ENCODE measurements at places on chromosomes 16 and 17.

GRCh38 chr16:57892041-57892440 is 78.9 kb downstream of the CNGB1 start:
- no peak overlapping the region for H3K27ac ChIP-seq
- peaks cover 19% of the 10 kb centered on the region for H3K27me3 ChIP-seq
- no peak overlapping the region for H3K4me3 ChIP-seq
- DNase-seq: no peak

- H3K27ac ChIP-seq: no peak overlapping the region
- no peak for DNase-seq
- no peaks in the 10 kb centered on the region for H3K27me3 ChIP-seq
- H3K4me1 ChIP-seq: no peaks in the 10 kb centered on the region
These were observed 263.5 kb upstream of the AXIN2 start for GRCh38 chr17:65824901-65825300.

- H3K36me3 ChIP-seq: peaks cover 8% of the 10 kb centered on the region
- H3K27me3 ChIP-seq: peaks cover 4% of the 10 kb centered on the region
- peaks cover 40% of the 10 kb centered on the region for H3K4me1 ChIP-seq
- no peak overlapping the region for H3K4me3 ChIP-seq
- no peak overlapping the region for H3K27ac ChIP-seq
These were observed 29.9 kb downstream of the AXIN1 start for GRCh38 chr16:322476-323143.

DNA sequence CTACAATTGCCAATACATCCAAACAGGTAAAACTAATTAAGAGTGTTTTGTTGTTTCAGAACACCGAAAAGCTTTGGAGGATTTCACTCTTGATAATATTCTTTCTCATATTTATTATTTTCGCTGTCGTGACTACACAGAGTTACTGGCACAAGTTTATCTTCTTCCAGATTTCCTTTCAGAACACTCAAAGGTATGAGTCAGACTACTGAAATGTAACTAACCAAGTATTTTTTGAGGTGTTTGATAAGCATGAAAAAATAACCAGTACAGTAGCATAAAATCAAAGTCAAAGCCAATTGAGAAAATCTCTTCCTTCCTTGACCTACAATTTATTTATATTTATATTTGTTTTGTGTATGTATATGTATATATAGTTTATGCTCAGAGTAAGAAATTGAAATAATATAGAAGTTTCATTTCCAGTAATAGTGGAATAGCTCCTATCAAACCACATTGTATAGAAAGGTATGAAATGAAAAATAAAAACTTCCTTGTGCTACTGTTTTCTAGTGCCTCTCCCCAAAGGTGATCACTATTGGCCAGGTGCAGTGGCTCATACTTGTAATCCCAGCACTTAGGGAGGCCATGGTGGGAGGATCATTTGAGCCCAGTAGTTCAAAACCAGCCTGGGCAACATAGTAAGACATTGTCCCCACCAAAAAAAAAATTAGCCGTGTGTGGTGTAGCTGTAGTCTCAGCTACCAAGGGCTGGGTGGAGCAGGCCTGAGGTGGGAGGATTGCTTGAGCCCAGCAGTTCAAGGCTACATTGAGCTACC is 10.9 kb downstream of the RAD51C start:
- H3K27ac ChIP-seq: peak overlapping the region; percentile 89
- peaks cover 48% of the 10 kb centered on the region for H3K4me1 ChIP-seq
- H3K4me3 ChIP-seq: no peak overlapping the region
- DNase-seq: no peak

DNA sequence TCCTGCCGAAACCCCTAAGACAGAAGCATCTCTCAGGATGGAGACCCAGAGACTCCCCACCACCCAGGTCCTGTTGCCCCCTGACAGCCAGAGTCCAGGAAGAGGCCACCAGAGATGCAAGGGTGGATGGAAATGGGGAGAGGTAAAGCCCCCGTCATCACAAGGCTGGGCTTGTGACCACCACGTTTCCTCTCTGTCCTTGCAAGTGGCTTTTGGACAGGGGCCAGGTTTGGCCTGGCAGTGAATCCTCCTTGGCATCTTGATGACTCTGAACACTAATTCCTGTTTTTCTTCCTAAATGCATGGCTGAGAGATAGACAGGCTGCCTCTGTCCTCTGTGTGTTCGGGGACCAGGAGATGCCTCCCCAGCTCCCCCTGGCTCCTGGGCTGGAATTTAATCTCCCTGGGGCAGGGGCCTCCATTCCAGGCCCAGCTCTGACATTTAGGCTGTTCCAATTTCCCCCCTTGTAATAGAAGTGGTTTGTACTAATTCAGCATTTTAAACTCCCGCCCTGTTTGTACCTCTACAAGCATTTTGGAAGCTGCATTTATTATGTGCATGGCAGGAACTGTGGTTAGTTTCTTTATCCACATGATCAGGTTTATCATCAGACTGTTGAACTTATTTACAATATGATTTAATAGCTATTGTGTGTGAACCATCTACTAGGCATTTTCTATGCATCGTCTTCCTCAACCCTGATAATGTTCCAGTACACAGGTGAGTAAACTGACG is 116.1 kb upstream of the IRX6 start:
- no peak overlapping the region for H3K27ac ChIP-seq
- no peaks in the 10 kb centered on the region for H3K4me1 ChIP-seq
- H3K36me3 ChIP-seq: no peaks in the 10 kb centered on the region
- peaks cover 2% of the 10 kb centered on the region for H3K27me3 ChIP-seq

DNA sequence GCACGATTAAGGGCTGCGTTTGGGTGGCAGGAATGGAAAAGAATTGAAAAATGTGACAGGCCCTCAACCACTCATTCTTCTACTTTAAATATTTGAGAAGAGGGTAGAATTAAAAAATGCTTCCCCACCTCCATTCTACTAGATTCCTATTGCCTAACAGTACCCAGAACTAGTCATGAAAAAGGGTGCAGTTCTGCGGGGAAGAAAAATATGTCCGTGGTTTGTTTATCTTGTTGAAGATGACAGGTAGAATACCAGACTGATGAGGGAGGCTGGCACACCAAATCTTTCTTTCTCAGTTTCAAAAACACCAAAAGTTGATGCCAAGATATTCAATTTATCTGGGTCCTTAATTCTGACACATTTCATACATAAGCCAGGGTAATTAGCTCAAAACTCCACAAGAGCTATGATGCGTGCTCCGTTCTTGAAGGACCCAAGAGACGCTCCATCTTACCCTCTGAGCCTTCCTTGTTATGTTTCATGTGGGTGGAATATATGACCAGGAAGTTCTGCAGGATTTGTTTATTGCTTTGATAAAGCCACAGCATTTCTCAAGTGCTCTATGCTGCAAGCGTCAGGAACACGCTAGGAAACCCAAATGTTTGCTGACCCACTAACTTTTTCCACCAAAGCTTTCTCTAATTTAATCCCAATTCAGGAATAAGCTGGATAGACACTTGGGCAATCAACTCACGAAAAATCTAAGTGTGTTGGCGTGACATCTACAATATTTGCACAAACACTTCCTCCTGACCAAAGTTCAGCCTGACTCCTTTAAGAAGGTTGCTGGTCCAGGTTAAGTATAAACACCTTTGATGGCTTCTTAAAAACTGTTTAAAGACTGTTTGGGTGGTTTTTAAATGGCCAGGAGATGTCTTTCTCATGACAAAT is 20.6 kb upstream of the GAN start:
- H3K27me3 ChIP-seq: peaks cover 11% of the 10 kb centered on the region
- no peaks in the 10 kb centered on the region for H3K4me1 ChIP-seq
- H3K4me3 ChIP-seq: no peak overlapping the region
- no peaks in the 10 kb centered on the region for H3K36me3 ChIP-seq

- H3K27ac ChIP-seq: no peak overlapping the region
- H3K36me3 ChIP-seq: peaks cover 2% of the 10 kb centered on the region
- H3K4me1 ChIP-seq: peaks cover 24% of the 10 kb centered on the region
- no peak overlapping the region for H3K4me3 ChIP-seq
These were observed 4.9 kb downstream of the TBX2 start for GRCh38 chr17:61404663-61404912.

GRCh38 chr16:74892574-74893461 is 92.1 kb downstream of the WDR59 start:
- H3K4me1 ChIP-seq: no peaks in the 10 kb centered on the region
- H3K27ac ChIP-seq: no peak overlapping the region
- H3K36me3 ChIP-seq: peaks cover 36% of the 10 kb centered on the region

DNA sequence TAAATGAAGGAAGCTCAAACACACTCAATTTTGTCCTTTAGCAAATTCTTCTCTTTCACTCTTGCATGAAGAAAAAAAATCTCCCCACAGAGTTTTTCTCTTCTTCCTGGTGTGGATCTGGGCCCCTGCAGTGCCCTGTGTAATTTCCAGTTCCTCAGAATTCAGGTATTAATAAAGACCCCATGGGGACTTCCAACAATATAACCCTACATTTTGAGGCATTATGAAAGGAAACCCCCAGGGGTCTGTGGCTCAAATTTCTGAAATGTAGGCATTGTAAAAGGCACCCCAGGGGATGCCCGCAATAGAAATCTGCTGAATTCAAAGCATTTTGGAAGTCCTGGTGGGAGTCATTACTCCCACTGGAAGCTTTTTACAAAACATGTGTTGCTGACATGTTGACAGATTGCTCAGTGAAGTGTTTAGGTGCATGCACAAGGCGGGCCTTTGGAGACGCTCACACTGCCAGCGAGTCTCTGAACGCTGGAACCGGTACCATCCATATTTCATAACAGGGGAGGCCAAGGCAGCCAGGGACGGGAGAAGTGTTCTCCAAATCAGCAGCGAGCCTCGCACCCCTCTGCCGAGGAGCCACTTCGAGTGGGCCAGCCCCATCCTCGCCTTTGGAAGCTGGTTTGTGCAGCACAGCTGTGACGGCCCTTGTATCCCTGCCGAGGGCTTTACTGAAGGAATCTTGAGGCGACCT is 154.0 kb downstream of the ZNF423 start:
- no peak overlapping the region for H3K27ac ChIP-seq
- H3K4me1 ChIP-seq: no peaks in the 10 kb centered on the region
- no peaks in the 10 kb centered on the region for H3K36me3 ChIP-seq
- H3K4me3 ChIP-seq: no peak overlapping the region
- DNase-seq: no peak

- DNase-seq: no peak
- no peak overlapping the region for H3K4me3 ChIP-seq
- no peaks in the 10 kb centered on the region for H3K4me1 ChIP-seq
- peaks cover 24% of the 10 kb centered on the region for H3K36me3 ChIP-seq
These were observed 19.7 kb downstream of the DHRS7B start for GRCh38 chr17:21146362-21147015.

GRCh38 chr16:23955088-23955487 is 119.3 kb downstream of the PRKCB start:
- no peaks in the 10 kb centered on the region for H3K27me3 ChIP-seq
- H3K4me1 ChIP-seq: peaks cover 70% of the 10 kb centered on the region
- H3K36me3 ChIP-seq: peaks cover 17% of the 10 kb centered on the region
- DNase-seq: no peak
- no peak overlapping the region for H3K27ac ChIP-seq

DNA sequence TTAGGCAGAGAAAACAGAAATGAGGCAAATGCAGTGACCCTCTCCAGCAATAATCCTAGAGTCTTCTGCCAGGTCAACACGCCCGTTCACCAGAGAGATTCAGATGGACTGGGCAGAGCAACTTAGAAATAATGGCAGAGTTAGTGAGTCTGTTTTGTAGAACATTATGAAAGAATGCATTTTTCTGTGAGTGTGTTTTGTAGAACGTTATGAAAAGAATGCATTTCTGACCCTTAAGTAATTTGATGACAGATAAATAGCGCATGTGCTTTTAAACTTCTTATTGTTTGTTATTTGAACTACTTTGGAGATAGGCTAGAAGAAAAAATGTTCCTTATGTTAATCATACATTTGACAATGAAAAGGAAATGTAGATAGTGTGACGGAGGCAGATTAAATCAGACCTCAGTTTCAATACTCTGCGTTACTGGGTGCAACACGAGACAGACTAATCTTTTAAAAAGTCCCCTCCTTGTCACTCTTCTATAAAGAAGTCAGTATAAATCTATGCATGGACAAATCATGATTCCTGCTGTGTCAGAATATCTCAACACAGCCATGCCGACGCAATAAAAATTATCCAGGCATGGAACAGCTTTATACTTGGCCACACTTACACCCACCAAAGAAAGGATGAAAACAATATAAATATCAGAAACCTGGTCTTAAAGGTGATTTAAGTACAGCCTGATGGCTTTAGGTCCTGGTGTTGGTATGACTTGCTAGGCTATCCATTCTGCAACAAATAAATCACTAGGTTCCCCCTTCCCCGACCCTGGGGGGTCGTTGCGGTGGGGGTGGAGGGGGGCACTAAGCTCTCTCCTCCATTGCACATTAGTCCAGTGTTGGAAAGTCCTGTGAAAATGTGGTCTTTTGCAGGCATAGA is 47.8 kb downstream of the MARCHF10 start:
- no peak overlapping the region for H3K27ac ChIP-seq
- no peaks in the 10 kb centered on the region for H3K36me3 ChIP-seq
- DNase-seq: no peak

DNA sequence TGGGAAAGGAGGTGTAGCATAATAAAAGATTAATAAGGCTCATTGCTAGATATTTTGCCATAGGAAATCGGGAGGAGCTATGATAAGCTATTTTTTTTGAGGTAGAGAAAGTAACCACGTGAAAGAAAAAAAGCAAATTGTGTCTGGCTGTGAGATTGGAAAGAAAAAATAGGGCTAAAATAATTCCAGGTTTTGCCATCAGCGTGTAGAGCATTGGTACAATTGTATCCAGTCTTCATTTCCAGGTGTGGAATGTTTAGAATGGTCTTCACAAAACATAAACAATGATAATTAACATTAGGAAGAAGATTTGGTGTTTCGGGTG is 1.1 kb downstream of the TANC2 start:
- no peaks in the 10 kb centered on the region for H3K36me3 ChIP-seq
- DNase-seq: no peak
- peak overlapping the region; percentile 78 for H3K4me3 ChIP-seq
- H3K27ac ChIP-seq: no peak overlapping the region
- peaks cover 57% of the 10 kb centered on the region for H3K27me3 ChIP-seq
- H3K4me1 ChIP-seq: peaks cover 30% of the 10 kb centered on the region

DNA sequence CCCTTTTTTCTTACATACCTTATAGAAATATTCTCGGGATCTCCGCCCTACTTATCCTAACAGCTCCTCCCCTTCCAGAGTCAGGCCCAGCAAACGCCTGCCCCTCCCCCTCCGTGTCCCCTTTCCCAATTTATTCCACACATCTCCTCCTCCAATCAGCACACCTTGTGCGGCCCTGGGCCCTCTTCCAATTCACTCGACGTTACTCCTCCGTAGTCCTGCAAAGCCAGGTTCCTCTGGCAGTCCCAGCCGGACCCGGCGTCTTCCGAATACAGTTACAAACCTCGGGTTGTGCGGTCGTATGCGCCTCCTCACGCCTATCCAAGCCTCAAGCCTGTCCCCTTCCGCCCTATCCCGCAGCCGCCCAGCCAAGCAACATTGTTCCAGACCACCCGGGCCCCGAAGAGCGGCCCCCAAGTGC is 677 bp downstream of the CBX1 start:
- peak overlapping the region; percentile 97 for H3K4me3 ChIP-seq
- peak overlapping the region; percentile 91 for H3K27ac ChIP-seq
- no peak for DNase-seq
- no peaks in the 10 kb centered on the region for H3K27me3 ChIP-seq
- H3K36me3 ChIP-seq: peaks cover 7% of the 10 kb centered on the region
- peaks cover 42% of the 10 kb centered on the region for H3K4me1 ChIP-seq

GRCh38 chr17:77772461-77772897 is 186.0 kb upstream of the TNRC6C start:
- H3K4me3 ChIP-seq: no peak overlapping the region
- no peak overlapping the region for H3K27ac ChIP-seq
- H3K36me3 ChIP-seq: no peaks in the 10 kb centered on the region
- peak; percentile 45 for DNase-seq
- H3K4me1 ChIP-seq: no peaks in the 10 kb centered on the region
- H3K27me3 ChIP-seq: peaks cover 30% of the 10 kb centered on the region

GRCh38 chr17:75842963-75843576 is 1.1 kb downstream of the UNC13D start:
- H3K27me3 ChIP-seq: no peaks in the 10 kb centered on the region
- H3K4me1 ChIP-seq: peaks cover 11% of the 10 kb centered on the region
- peak overlapping the region; percentile 89 for H3K27ac ChIP-seq
- peaks cover 16% of the 10 kb centered on the region for H3K36me3 ChIP-seq
- H3K4me3 ChIP-seq: peak overlapping the region; percentile 94
